ENCODE measurements at places on chromosomes 11 and 22. TPM values are rescaled to one million over a fixed set of nuclear protein-coding genes. Genes with fewer than 3 reads are reported as not detected.

DNA sequence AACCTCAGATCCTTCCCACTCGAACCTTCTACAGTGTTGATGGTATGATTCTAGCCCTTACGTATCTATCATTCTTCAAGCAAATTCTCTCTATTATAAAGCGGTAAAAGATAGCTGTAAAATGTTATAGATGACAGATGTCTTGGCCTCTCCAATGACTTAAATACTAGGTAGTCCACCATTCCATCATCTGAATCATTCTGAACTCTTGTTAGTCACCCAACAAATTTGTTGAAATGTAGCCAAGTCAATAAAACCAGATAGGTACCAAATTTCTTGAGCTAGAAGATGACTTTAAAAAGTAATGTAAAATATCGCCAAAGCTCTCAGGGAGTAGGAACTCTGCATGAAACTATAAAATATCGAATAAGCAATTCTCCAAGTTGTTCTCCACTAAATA, 32.6 kb upstream of the PICALM start:
- peak; percentile 23 for DNase-seq

CABP7 gene
- total RNA-seq: 0.22 TPM

GRCh38 chr11:90391756-90392155, 168.9 kb upstream of the CHORDC1 start:
- DNase-seq: no peak

DNA sequence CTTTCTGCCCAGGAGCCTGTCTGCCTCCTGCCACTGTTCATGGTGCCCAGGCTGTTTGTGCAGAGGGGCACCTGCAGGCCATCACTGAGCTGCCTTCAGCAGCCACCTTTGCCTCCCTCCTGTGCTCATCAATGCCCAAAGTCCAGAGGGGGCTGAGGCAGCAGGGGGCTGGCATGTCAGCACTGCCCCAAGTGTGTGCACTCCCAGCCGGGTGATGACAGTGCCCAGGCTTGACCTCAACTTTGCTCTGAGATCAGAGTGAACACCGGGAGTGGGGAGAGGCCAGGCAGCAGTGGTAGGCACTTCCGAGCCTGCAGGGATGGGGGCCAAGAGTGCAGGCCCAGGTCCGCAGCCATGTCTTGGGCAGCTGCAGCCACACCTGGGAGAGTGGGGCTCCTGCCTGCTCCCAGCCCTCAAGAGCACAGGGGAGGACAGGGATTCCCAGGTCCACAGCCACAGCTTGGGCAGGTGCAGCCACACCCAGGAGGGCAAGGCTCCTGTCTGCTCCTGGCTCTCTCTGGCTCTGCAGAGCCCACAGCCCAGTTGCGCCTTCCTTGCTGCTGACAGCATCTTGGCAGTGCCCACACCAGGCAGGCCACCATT, 15.2 kb downstream of the SAA4 start:
- DNase-seq: no peak

TMEM191B gene
- not detected for total RNA-seq

DNA sequence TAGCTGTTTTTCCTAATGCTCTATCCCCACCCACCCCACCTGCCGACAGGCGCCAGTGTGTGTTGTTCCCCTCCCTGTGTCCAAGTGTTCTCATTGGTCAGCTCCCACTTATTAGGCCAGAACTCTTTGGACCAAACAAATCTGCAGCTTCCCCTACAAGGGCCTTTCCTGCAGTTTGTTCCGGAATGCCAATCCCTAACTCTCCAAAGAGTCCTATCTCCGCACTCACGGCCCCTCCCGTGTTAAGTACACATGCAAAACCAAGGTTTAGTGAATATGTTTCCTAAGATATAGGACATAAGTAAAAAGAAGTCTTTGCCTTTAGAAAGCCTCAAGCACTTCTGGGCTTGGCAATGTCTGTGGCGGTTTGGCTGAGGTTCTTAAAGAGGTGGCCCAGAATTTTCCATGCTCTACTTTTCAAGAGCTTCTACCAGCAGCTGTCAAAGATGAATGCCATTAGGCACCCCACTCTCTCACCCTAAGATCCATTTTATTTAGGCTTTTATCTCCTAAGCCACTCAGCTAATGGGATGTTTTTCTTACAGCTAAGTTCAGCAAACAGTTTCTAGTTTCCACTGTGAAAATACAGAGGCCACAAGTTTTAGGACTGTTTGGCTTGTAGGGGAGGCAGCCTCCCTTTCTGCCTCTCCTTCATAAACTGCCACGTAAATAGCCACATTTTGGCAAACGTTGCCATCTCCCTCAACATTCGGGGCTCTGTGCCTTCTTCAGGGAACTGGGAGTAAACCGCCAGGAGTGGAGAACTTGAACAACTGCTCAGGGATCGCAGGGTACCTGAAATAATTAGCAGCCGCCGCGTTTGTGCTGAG, 1.6 kb downstream of the CD59 start:
- DNase-seq: no peak

GRCh38 chr11:47524291-47524874, 28.5 kb downstream of the CELF1 start:
- no peak for DNase-seq

- DNase-seq: peak; percentile 72
These were observed 10.3 kb downstream of the FXYD2 start for GRCh38 chr11:117814204-117814765.

DNA sequence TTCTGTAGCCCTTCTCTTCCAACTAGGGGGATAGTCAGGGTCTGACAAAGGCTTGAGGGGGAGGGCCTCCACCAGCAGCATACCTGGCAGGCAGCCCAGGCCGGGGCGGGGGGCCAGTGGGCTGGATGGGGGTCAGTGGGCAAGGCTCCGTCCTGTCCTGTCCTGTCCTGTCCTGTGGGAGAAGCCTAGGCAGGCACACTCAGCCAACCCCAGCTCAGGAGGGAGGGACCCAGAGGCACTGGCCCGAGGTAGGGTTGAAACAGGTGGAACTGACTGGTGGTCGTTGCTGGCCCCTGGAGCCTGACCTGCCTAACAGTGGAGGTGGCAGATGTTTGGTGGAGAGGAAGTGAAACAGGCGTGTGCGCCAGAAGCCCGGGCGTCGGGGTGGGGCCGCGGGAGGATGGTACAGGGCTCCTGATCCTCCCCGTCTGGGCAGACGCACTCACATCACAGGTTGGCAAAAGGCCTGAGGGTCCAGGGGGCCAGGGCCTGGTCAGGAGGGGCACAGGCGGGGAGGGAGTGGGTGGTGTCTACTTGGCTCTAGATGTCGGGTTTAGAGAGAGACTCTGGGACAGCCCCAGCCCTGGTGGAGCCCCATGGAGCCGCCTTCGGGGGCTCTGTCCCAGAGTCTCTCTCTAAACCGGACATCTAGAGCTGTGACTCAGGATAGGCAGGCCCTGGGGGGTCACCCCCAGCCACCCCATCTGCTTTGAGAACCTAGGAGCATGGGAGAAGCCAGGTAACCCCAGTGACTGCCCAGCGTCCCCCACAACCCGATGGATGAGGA, 32.5 kb upstream of the GRAMD4 start:
- DNase-seq: no peak

PES1 gene
- 97.5 TPM for total RNA-seq

DNA sequence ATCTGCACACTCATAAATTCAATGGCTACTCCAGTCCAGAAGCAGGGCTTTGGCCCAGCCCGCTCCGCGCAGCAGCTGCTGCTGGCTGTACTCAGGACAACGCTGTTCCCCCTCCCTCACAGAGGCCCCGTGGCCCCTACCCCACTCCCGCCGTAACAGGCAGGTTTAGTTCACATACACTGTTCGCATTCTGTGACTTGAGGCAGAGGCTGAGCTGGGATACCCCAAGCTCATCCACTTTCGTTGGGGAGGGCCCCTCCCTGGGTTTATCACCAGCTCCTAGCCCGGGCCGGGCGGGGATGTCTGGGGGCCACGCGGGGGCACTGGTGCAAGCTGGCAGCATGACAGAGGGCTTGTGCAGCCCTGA, 52.4 kb downstream of the SYT13 start:
- no peak for DNase-seq

GRCh38 chr22:35601743-35602615, 15.2 kb downstream of the MB start:
- no peak for DNase-seq

DNA sequence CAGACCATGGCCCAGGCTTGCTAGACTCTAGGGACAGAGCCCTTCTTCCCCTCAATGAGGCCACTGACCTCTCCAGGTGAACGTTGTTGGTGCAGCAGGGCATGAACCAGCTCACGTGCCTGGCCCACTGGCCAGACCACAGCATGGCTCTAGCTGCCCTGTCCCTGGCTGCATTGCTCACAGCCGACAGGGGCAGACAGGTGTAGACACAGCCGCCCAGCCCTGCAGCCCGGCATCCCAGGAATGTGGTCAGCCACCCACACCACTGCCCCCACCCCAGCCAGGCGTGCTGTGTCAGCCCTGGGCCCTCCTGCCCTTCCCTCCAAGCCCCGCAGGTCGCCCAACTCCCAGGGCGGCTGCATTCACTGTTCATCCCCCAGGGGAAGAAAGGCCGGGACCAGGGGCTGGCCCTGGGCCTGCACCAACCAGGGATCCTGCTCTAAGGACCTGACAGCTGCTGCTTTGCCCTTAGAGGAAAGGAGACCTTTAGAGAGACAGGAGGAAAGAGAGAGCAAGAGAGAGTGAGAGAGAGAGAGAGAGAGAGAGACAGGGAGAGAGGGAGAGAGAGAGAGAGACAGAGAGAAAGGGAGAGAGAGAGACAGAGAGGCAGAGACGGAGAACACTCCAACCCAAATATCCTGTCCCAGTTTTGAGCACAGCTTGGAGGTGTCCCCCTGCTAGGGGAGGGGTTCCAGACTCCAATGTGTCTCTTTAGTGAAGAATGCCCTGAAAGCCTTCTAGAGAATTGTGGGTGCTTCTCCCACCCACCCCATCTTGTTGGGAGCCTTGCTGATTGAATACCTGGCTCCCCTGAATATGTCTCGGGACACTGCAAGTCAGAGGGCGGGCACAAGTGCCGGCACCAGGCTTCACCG, 44.2 kb upstream of the LINC01488 start:
- DNase-seq: no peak

AKIP1 gene
- total RNA-seq: 49.6 TPM

- DNase-seq: no peak
These were observed 15.7 kb upstream of the PAX6 start for GRCh38 chr11:31826536-31827438.

GRCh38 chr22:24106385-24107381, 74.6 kb upstream of the SUSD2 start:
- DNase-seq: no peak

TP53AIP1 gene
- not detected for total RNA-seq

GRCh38 chr22:36333644-36334043, 54.1 kb downstream of the MYH9 start:
- DNase-seq: no peak

GALR3 gene
- total RNA-seq: not detected

GRCh38 chr11:8671651-8672062, 10.8 kb downstream of the TRIM66 start:
- no peak for DNase-seq

- no peak for DNase-seq
These were observed 91.7 kb downstream of the KCNQ1 start for GRCh38 chr11:2536440-2536989.

GRCh38 chr11:20093775-20094174, 66.5 kb downstream of the DBX1 start:
- DNase-seq: no peak

C11orf68 gene
- total RNA-seq: 6.6 TPM

FAT3 gene
- total RNA-seq: 0.80 TPM

APOBEC3G gene
- total RNA-seq: 6.9 TPM

- no peak for DNase-seq
These were observed 80.4 kb downstream of the ATXN10 start for GRCh38 chr22:45752036-45752435.

NAT10 gene
- total RNA-seq: 19.8 TPM

MYEOV gene
- total RNA-seq: 8.6 TPM

DNA sequence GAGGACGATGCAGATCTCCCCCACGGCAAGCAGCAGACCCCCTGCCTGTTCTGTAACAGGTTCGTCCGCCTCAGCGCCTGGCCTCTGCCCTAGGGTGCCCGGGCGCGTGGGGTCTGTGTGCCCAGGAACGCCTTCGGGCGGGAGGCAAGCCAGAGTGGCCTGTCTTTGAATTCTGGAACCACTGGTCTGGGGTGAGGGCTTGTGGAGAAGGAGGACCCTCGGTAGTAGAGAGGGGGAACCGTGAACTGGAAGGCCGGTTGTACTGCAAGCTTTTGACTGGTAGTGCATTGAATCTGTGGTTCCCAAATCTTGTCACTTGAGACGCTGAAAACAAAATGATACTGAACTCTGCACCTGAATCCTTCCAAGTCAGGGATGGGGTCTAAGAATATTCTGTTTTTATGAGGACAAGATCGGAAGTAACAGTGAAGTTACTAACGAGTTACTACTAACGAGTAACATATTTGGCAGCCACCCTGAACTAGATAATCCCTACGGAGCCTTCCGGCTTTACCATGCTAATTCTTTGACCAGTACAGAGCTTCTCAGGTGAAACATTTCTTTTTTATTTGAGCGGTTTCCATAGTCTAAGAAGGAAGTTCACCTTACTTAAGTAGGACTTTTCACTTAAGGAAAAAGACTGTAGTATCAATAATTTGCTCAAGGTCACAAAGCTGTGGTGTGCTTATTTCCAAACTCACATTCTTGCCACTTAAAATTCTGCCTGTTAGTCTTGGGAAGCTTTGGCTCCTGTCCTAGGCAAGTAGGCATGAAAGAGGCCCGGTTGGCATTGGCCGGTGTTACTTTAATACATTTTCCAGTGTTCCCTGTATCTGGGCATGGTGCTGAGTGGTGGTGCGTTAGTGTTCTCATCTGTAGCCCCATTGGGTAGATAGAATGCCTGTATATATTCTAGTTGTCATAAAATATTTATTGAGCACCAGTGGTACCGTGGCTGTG, 860 bp downstream of the PRMT3 start:
- no peak for DNase-seq

DNA sequence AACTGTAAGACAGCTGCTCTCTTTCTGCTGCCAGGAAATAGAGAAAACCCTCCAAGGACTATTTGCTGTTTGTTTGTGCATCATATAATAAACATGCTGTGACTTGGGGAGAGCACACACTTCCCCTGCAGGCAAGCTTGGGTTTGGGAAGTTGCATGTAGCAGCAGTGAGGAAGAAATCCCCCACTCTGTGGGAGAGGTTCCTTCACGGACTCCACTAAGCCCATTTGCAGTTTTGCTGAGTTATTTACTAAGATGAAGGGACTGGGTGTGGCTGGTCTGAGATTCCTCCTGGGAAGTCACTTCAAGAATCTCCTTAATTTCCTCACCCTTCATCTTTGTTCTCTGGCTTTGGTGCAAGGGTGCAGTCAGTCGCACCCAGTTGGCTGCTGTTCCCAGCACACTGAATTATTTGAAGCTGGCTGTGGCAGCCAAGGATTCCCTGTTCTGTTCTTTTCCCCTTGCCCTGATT, 104.9 kb downstream of the ARFGAP2 start:
- no peak for DNase-seq

TREH gene
- not detected for total RNA-seq

SMC1B gene
- not detected for total RNA-seq

- no peak for DNase-seq
These were observed 117.7 kb upstream of the LMO1 start for GRCh38 chr11:8381343-8381742.

TRIM34 gene
- 7.8 TPM for total RNA-seq

- no peak for DNase-seq
These were observed 2.5 kb upstream of the PYGM start for GRCh38 chr11:64762277-64762673.

Measured in epithelial cell of proximal tubule (primary cell).